MV-4-11 (cell line): ENCODE measurements at places on chromosomes 16 and 17.

DNA sequence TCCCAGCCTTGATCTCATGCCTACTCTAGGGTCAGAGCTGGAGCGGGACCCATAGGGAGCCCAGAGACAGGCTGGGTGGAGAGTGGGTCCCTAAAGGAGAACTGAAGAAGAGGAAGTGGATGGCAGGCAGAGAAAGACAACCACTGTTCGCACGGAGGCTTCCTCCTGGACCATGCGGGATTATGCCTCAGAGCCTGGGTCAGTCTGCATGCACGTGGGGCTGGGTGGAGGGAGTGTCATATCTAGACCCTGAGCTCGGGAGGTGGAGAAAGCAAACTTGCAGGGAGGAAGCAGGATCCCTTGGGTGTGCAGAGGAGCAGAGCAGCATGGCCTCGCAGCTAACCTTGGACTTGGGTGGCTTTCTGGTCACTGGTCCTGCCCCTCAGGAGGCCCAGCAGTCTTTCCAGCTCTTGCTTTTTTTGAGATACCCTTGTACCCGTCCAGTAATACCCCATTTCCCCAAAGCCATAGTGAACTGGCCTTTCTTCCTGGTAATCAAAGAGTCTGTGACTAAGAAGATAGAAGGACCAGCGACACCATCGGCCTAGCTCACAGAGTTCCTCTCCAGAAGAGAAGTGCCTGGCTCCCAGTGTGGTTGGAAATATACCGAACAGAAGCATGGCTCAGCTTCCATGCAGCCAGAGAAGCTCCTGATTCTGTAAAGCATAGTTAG, 344.2 kb downstream of the CPPED1 start:
- peak; percentile 96 for DNase-seq

- no peak for DNase-seq
Measured at GRCh38 chr17:15957206-15957605, 12.3 kb downstream of the ADORA2B start.

DNA sequence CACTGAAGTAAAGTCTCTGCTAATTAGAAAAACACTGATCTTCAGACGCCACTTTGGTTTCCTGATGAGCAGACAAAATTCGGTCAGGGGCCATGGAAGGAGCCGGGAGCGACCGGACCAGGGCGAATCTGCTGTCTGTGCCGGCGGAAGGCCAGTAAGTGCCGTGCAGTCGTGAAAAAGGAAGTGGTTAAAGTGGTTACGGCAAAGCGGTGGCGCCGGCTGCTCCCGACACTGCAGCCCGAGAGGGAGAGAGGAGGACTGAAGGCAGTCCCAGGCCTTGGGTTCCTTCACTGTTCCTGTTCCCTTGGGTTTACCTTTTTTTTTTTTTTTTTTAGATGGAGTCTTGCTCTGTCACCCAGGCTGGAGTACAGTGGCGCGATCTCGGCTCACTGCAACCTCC, 17.3 kb upstream of the HEXD start:
- peak; percentile 92 for DNase-seq

DNA sequence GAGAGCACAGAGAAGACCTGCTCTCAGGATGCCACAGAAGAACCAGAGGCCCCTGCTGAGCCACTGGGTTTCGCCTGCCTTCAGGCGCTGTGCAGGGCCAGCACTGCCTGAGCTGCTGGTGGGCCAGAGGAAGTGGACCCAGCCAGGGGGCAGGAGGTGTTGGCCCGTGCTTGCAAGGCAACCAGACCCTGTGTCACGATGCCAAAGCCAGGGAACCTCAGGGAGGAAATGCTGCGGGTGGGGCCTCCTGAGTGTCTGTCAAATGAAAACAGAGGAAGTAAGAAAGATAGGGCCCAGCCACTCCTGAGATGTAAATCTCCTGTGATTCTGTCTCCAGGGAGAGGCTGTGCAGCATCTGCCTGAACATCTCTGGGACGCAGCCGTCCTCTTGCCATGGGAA, 58.1 kb upstream of the ADORA2B start:
- DNase-seq = peak; percentile 82

DNA sequence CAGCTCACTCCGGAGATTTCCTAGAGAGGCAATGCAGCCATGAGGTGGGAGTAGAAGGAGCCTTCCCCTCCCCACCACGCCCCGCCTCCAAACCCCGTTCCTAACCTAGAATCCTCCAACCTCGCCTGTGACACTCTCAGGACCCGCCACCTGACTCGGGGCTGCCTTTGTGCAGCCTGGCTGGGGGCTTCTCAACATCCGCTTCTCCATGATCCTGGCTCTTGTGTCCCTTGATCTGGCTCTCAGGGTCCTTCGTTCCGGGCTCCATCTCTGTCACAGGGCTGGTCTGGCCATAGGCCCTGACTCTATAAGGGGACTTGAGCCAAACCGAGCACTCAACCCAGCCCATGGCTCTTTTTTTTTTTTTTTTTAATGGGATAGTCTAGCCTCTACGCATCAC, 24.3 kb downstream of the CDRT15 start:
- DNase-seq = no peak

- peak; percentile 11 for DNase-seq
Measured at GRCh38 chr17:68359791-68360535, 68.7 kb downstream of the ARSG start.

GRCh38 chr17:82963104-82963950, 116.1 kb upstream of the METRNL start:
- peak; percentile 51 for DNase-seq

DNA sequence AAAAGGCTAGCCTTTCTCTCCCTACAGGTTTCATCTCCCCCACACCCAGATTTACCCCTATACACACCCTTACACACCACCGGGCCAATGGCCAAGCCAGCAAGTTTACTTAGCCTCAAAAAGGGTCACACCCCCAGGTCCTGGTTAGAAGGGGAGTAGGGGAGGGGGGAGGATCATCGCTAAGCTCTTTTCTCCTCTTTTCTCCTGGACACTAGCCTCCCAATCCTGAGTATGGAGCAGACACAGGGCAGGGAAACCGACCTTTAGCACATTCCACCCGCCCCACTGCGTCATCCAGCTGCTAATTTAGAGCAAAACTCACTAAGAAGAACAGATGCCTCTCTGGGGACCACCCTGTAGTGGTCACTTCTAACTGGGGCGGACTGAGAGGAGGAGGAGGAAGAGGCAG, 4.4 kb downstream of the ACLY start:
- DNase-seq = no peak

- no peak for DNase-seq
Measured at GRCh38 chr17:41586863-41587495, at the start of gene KRT14. TSS of gene KRT14 (minus strand) at chr17:41586895. CDS start at chr17:41586834, 61 bp downstream.

- DNase-seq = no peak
Measured at GRCh38 chr16:53953336-53953735, 249.4 kb downstream of the FTO start.

GRCh38 chr16:71396594-71396993, 38.1 kb downstream of the CALB2 start:
- DNase-seq = no peak

GRCh38 chr17:74217037-74217730, 3.8 kb downstream of the TTYH2 start:
- DNase-seq = no peak

DNA sequence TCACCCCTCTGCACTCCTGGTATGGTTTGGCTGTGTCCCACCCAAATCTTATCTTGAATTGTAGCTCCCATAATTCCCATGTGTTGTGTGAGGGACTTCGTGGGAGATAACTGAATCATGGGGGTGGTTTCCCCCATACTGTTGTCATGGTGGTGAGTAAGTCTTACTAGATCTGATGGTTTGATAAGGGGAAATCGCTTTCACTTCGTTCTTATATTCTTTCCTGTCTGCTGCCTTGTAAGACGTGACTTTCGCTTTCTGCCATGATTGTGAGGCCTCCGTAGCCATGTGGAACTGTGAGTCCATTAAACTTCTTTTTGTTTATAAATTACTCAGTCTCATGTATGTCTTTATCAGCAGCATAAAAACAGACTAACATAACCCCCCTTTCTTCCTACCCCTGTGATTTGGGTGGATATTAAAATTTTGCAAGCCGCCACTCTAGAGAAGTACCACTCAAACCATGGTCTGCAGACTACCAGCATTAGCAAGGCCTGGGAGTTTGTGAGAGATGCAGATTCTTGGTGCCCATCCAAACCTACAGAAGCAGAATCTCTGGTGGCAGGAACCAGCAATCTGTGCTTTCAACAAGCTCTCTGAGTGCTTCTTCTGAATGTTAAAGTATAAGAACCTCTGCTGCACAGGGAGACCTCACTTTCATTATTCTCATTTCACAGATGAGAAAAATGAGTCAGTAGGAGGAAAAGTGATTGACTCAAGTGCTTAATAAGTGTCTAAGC, 999.5 kb upstream of the EEF2KMT start:
- no peak for DNase-seq

DNA sequence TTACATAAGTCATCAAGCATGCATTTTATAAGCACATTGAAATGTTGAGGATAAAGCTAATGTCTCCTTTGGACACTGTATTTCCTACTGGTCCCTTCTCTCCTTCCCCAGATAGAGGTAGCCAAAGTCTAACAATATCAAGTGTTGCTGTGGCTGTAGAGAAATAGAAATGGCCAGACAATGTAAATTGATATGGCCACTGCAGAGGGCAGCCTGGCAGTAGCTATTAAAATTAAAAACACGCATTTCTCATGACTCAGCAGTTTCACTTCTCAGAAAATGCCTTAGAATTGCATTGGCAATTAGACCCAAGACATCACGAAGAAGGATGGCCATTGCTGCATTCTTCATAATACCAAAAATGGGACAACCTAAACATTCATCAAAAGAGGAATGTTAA, 46.8 kb upstream of the MRTFB start:
- peak; percentile 70 for DNase-seq

DNA sequence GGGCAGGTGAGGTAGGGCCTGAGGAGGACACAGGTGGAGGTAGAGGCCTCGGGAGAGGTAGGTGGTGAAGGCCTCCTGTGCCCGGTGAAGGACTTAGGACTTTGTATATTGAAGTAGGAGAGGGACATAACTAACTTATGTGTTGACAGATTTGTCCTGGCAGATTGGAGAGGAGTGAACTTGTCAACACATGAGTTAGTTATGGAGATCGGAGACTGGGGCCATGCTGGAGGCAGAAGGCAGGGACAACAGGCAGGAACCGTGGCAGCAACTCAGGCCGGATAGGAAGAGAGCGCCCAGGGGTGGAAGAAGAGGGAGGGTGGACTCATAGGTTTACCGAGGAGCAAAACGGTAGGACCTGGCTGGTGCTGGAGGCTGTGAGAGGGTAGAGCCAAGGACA, 18.4 kb downstream of the GLP2R start:
- DNase-seq = no peak

DNA sequence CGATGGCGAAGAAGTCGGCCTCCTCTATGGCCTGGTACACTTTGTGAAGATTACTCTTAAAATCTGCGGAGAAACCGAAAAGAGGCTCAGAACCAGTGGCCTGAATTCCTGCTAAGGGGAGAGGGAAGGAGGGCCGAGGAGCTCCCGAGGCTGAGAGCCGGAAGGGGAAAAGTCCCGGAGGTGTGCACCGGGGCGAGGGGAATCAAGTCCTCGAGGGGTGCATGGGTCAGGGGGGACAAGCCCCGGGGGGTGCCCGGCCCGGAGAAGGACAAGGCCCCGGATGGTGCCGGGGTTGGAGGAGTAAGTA, 495 bp downstream of the PARN start:
- no peak for DNase-seq

DNA sequence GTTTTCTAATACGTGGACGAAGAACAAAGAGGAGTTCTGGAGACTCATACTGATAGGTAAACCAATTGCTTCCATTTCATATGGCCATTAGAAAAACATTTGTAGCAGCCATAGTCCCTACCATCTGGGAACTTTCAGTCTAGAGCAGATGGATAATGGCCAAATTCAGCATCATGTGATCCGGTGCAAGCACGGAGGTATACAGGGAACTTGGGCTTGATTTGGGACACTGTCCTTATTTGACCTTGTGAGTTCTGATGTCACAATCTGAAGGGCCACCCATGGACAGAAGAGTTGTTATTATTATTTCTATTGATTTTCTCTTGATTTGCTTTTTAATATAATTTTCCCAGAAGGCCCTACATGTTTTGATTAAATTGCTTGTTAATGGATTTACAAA, 154.6 kb upstream of the ZNF267 start:
- DNase-seq = no peak

- DNase-seq = peak; percentile 99
Measured at GRCh38 chr17:10063730-10064241, 134.6 kb downstream of the GAS7 start.

DNA sequence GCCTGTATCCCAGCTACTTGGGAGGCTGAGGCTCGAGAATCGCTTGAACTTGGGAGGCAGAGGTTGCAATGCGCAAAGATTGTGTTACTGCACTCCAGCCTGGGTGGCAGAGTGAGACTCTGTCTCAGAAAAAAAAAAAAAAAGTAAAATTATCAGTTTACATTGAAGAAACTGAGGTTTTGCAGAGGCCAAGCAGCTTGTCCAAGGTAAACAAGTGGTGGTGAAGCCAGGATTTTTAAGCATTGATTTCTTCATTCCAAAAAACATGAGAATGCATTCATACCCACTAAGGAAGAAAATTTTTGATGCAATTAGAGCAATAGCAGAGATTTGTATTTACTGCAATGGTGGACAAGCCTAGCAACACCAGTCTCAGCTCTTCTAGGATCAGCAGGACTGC, 52.7 kb downstream of the CENPV start:
- no peak for DNase-seq

- DNase-seq = no peak
Measured at GRCh38 chr17:56785405-56785804, 48.3 kb downstream of the C17orf67 start.

DNA sequence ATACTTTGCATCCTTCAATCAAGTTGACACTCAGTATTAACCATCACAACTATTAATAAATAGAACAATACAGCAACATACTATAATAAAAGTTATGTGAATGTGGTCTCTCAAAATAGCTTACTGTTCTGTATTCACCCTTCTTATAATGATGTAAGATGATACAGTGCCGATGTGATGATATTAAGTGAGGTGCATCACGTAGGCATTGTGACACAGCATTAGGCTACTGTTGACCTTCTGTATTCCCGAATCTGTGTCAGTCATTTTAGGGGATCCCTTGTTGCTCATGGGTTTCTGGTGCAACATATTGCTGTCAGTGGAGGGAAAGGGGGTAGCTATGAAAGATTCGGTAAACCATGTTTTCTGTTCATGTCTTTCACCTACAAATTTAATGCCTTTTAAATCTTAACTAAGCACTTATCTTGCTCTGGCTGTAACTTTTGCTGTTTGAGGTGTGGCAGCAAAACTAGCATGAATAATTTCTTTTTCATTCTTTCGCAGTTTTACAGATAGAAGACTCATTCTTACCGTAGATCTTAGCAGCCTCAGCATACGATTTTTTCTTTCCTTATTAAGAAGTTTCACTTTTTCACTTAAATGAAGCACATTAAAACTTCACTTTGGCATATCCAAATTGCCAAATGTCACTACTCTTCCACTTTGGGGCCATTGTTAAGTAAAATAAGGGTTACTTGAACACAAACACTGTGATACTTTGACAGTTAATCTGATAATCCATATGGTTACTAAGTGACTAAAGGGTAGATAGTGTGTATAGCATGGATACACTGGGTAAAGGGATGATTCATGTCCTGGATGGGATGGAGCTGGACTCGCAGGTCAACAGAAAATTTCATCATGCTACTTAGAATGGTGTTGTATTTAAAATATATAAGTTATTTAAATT, 29.6 kb downstream of the NFAT5 start:
- DNase-seq = peak; percentile 4
